ENCODE measurements at places on chromosomes 5 and 9.

DNA sequence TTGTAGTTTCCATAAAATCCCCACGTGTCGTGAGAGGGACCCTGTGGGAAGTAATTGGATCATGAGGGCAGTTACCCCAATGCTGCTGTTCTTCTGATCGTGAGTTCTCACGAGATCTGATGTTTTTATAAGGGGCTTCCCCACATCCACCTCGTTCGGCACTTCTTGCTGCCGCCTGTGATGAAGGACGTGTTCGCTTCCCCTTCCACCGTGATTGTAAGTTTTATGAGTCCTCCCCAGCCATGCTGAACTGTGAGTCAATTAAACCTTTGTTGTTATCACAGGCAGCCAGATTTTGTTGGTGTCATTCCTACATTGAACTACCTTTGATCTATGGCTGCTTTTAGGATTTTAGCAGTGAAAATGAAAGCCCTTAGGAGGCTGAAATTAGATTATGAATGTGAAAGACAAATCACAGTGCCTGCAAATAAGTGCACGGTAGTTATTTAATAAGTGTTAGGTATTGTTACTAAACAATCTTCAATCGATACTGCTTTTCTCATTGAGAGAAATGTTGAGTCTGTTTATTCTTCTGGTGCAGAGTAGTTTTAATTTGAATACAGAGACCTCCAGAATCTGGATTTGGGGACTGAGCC lies 68.0 kb upstream of the C6 start:
- DNase-seq, result no peak

GRCh38 chr9:132896906-132897305 lies 18.2 kb downstream of the SPACA9 start:
- no peak for DNase-seq

- DNase-seq, result no peak
Measured at GRCh38 chr9:126791406-126792230, 13.2 kb upstream of the ZBTB43 start.

- DNase-seq, result no peak
Measured at GRCh38 chr9:121780177-121781040, 129.0 kb downstream of the DAB2IP start.

DNA sequence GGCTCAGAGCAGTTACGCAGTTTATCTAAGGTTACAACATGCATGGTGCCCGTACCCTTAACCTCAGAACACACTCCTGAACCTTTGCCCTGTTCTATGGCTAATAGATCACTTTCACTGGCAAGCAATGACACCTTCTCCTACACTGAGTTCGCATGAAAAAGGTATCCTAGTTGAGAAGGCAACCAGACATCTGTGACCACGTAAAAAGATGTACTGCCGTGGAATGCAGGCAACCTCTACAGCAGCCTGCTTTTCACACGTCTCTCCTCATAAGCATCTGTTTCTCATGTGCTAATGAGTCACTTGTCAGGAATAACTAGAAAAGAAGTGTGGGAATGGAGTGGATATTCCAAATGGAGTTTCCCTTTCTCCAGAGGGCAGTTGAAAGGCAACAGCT lies 71.4 kb downstream of the FBXO38 start:
- DNase-seq, result no peak

DNA sequence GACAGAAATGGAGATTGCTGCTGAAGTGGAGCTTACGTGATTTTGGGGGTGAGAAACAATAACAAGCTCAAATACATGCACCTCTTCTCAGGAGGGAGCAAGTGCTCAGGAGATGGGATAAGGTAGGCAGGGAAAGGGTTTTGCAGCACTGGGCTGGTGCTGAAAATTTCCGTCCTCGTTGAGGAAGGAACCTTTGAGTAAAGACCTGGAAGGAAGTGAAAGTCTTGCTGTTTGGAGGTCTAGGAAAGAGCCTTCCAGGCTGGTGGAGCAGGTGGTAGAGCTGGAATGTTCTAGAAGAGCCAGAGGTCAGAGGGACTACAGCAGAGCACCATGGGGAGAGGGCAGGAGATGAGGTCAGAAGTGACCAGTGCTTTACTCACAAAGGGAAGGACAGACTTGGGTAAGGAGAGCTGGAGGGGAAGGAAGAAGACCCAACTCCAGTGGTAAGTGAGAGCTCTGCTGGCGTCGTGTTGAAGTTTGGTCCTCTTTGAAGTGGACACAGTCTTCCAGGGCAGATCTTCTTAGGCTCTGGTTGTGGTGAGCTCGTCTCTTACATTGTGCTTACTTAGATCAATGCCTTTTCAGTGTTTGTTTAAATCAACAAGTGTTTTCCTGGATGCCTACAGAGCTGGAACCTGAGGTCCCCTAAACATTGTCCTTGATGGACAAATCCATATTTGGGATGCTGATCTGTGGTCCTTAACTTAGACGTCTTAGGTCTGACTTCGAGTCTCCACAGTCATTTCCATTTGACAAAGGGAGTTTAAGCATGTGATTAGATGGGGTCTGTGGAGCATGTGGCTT lies 21.0 kb downstream of the ANKRD33B start:
- no peak for DNase-seq

DNA sequence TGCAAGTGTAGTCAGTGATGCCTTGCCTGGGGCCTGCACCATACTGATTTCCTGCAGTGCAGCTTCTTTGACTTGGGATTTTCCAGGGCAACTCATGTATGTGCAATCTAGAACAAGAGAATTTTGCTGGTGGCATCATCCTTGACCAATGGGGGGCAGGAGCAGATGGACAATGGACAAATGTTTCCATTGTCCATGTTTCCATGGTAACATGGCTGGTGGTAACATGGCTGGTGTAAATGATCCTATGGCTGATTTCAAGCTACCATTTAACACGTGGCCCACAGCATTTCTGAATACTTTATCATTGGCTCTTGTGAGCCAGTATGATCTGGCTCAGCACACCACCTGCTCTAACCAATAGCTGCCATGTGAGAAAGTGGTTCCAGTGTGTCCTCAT lies 130.1 kb upstream of the OSMR start:
- DNase-seq, result no peak

GRCh38 chr5:17302106-17302505 lies 84.7 kb downstream of the BASP1 start:
- DNase-seq, result no peak

DNA sequence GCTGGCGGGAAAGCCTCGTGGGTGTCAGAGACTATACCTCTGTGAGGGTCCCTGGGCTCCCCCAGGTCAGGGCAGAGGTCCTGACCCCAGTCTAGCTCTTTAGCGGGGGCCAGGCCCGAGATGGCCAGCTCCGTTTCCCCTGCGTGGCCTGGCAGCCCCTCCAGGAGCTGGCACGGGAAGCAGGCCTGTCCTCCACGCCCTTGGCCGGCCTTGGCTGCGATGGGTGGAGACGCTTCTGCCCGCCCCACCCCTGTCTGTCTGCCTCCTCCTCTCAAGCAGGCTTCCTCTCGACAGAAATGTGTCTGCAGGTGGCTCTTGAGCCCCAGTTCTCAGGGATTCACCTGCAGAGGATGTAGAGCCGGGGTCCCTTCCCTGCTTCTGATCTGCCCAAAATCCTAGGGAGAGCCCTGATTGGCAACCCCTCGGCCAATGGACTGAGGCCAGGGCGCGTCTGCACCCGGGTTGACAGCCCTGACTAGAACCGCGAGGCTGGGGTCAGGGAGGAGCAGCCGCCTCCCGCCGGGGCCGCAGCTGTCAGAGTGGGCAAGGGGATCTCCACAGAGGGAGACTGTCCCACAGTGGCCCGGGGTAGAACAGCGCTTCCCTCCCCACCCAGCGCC lies 2.6 kb upstream of the GRIN1 start:
- no peak for DNase-seq

- DNase-seq, result no peak
Measured at GRCh38 chr9:124495126-124496074, 11.8 kb downstream of the NR5A1 start.

DNA sequence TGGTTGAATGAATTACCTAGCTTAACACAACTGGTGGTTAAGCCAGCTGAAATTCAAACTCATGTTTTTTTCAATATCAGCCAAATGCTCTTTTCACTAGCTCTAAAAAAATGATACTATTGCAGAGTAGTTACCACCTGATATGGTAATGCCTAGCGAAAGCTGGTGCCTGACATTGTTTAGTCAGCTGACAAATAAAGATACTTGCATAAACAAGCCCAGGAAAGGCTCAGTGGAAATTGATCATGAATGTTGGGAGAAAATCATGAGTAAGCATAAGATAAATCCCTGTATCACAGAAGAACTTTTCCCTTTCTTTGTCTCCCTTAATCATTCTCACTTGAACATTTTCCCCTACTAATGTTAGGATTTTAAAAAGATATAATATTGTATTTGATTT lies 54.6 kb downstream of the FGF10 start:
- DNase-seq, result no peak

DNA sequence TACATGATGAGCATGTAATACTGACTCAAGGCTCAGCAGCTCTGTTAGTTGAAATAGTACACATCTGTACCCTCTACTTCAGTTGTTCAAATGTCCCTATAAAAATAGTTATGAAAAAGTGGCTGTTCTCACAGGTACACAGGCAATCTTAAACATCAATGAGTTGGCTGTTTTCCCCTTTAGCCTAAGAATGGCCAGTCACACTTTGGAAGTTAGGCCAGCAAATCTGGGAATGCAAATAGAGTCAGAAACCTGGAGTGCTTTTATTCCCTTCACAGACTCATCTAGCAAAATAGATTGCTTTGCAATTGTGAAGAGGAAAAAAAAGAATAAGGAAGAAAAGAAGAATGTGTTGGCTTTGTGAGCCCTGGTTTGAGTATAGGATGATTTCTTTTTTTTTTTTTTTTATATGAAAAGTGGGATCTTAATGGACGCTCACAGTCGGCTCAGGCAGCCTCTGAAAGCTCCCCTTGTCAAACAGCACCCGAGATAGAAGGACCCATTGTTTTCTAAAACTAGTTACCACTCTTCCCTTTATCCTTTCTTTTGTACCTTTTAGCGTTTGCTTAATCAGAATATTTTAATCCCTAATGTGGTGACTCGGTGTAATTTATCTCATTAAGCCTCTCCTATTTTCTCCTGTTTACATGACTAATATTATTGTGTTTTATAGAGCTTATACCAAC lies 27.9 kb upstream of the TLE1 start:
- DNase-seq, result no peak

DNA sequence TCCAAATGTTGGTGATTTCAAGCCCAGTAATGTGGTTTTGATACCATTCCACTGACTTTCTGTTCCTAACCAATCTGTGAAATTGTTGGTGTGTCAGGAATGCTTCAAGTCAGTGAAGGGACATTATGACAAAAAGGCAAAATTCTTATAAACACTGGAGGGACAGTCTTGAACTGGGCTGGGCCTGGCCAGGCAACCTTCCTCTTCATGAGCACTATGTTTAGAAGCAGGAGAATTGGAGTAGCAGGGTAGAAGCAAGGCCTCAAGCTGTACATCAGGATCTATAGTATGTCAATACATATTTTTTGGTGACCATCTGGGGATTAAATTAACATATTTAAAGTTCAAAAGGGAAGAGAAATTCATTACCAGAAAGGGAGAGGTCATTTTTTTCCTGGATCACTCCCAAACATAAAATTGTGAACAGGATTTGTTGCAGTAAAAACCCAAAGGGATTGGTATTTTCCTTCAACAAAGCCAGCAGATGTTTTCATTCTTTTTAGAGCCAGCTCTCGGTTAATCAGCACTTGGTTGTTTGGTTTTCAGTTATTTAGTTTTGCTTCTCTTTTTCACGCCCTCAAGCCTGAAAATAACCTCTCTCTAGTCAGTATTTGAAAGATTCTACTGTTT lies 77.9 kb upstream of the PIK3R1 start:
- DNase-seq, result no peak

- no peak for DNase-seq
Measured at GRCh38 chr9:78188594-78188993, 47.3 kb upstream of the CEP78 start.

Measured in activated CD4-positive, alpha-beta T cell treated with anti-CD3 and anti-CD28 coated beads for 48 hours (primary cell).